CD8-positive, alpha-beta T cell (primary cell): ENCODE measurements at places on chromosomes 7 and 10. TPM values are rescaled to one million over a fixed set of nuclear protein-coding genes. Genes with fewer than 3 reads are reported as not detected.

The CTAGE4 gene
- 0.27 TPM for total RNA-seq

The ATG9B gene
- 9.2 TPM for total RNA-seq

DNA sequence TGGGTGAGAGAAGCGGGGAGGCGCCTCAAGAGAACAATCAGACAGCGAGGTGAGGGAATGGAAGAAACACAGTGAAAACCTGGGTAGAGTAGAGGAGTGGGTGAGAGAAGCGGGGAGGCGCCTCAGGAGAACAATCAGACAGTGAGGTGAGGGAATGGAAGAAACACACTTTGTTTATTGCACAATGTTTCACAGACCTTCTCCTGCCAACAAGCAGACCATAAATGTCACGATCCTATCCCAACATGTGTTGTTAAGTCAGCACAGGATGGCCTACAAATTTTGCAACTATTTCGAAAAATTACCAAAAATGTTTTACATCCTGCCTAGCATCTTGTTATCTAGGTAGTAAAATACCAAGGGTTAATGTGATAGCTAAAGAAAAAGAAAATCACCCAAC lies 115.3 kb downstream of the JAZF1 start:
- DNase-seq: no peak

DNA sequence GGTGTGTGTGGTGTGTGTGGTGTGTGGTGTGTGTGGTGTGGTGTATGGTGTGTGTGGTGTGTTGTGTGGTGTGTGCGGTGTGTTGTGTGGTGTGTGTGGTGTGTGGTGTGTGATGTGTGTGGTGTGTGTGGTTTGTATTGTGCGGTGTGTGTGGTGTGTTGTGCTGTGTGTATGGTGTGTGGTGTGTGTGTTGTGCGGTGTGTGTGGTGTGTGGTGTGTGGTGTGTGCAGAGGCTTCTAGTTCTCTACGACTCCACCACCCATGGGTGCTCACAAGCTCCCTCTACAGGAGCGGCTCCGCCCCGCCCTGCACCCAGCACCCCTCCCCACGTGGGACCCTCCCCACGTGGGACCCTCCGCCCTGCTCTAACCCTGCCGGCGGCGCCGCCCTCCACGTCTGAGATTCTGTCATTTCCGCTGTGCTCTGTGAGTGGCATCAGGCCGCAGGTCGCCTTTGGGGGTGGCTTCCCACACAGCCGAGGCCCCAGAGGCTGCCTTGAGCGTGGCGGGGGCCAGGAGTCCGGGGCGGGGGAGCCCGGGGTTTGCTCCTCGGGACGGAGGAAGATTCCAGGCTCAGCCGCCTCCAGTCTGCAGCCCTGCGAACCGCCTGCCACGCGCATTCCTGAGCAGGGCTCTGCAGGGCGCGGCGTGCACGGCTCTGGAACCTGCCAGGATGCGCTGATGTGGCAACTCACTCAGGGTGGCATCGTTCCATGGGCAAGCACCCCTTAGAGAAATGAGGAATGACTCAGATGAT lies 37.0 kb upstream of the DNAJB6 start:
- DNase-seq: peak; percentile 77

GRCh38 chr7:15921576-15921975 lies 235.1 kb upstream of the MEOX2 start:
- DNase-seq: no peak

- DNase-seq: no peak
These were observed 436 bp upstream of the SLC25A13 start for GRCh38 chr7:96322373-96322695.

The CHST15 gene
- 0.19 TPM for total RNA-seq

GRCh38 chr10:80275756-80276155 lies 13.7 kb downstream of the MAT1A start:
- no peak for DNase-seq

- DNase-seq: no peak
These were observed 633.2 kb upstream of the NRP1 start for GRCh38 chr10:33967606-33968120.

- DNase-seq: no peak
These were observed 202.8 kb downstream of the BMPER start for GRCh38 chr7:34108165-34108564.

GRCh38 chr10:12919574-12919973 lies 81.9 kb downstream of the CCDC3 start:
- DNase-seq: no peak

The ABCB1 gene
- total RNA-seq: 40.0 TPM

The ADCY1 gene
- total RNA-seq: not detected

The ZNF804B gene
- not detected for total RNA-seq

DNA sequence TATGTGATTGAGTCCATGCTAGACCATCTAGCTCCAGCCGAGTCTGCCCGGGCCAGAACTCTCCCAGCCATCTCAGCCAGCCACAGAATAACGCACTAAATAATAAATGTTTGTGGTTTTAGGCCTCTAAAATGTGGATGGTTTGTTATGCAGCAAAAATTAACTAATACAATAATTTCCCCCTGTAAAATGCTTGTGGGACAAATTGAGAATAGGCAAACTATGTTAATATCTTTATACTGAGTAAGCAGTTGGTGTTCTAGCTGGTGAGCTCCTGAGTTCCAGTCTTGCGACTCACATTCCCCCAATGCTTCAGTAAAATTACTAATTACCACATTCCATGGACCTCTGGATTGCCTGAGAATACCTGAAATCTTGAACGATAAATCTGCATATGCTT lies 316.8 kb upstream of the NFE2L3 start:
- no peak for DNase-seq

The ERVW-1 gene
- total RNA-seq: not detected

DNA sequence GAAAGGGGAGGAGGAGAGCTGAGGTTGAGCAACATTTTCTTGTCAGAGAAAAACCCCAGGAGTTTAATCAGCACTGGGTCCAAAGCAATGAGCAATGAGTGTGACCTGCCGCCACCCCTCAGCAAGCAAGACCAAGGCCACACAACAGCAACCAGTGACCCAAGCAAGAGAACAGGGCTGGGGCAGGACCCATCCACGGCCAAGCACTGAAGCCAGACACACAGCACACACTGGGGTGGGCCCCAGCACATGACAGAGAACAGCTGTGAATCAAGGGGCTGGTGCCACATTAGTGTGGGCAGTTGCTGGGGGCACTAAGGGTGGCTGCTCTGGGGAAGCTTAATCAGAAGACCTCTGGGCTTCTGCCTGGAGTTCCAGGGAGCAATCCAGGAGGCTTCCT lies 16.2 kb downstream of the TMEM72 start:
- DNase-seq: no peak

- no peak for DNase-seq
These were observed 26.7 kb upstream of the MRLN start for GRCh38 chr10:59779756-59780533.

DNA sequence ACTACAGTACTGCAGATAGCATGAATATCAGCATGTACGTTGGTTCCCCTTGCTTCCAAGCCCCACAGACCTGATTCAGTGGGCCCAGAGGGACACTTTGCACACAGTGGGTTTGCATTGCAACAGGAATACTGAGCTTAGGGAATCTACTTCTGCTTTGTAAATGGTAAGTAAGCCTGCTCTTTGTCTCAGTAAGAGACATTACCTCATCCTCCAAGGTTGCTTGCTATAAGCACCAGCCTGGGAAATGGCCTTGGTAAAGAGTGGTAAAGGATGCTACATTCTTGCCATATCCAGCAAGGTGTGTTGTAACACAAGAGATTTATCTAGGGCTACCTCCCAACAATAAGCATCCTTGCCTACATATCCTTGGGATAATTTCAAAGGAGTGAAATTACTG lies 730.5 kb downstream of the INHBA start:
- DNase-seq: no peak

- DNase-seq: no peak
These were observed 194.2 kb downstream of the GPAM start for GRCh38 chr10:111989136-111989911.

GRCh38 chr10:87507879-87508483 lies 3.3 kb downstream of the MINPP1 start:
- no peak for DNase-seq

DNA sequence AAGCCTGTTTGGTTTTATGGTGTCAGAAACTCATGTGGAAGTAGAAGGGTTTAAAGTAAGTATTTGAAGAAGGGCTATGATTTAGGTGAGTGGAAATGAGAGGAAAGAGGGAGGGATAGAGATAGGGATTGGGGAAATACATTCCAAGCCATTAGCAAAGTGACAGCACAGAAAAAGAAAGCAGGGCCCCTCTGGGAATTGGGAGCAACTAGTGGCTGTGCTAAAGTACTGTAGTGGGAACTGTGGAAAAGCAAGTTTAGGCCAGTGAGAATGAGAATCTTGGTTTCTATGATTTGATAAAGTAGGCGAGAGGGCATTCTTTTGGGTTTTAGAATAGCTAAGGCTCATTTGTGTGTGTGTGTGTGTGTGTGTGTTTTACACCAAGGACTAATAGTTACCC lies 5.0 kb downstream of the PRKG1 start:
- DNase-seq: no peak
